ENCODE measurements at places on chromosomes 6 and 20.

GRCh38 chr6:138944412-138944811, 43.6 kb downstream of the REPS1 start:
- peak; percentile 61 for DNase-seq

DNA sequence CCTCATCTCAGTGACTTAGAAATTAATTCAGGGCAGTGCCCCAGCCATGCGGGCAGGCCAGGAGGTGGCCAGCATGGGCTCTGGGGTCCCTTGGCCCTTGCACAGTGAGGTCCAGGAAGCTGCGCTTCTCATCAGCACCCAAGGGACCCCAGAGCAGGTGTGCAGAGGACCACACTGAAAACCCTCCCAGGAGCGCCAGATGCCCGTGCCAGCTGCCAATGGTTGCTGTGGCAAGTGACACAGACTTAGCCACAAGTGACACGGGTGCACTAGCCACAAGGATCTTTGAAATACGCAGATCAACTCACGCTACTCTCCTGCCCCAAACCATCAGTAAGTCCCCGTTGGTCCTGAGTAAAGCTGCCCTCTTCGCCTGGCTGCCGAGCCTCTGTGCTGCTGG, 88.1 kb downstream of the ERMARD start:
- no peak for DNase-seq

- no peak for DNase-seq
These were observed 32.9 kb downstream of the MMUT start for GRCh38 chr6:49430187-49430586.

DNA sequence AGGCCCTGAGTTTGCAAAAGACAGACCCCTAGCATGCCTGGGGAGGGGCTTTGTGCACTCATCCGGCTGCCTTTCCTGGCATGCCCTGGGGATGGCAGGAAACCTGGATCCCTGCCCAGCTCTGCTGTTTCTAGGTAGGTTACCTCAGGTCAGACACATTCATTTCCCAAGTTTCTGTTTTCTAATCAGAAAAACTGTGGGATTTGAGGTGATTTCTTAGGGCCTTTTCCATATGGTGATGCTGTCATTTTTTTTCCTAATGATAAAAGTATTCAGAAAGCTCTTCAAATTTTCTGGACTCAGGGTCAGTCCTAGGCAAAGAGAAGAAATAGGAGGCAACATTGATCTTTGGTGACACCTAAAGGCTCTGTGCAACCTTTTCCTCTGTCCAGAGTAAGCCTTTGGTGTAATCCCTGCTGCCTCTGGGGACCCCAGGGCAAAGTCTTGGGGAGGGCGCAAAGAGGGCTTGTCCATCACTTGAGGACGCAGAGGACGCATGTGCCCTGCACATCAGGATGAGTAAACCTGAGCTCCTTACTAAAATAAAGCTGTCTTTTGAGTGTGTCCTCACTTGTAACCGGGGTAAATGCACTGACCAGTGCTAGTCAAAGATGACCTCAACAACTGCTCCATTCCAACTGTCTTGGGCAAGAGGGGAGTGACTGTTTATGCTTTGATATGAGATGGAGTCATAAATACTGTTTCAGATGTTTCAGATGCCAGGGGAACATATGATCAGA, 13.5 kb upstream of the TRAM2 start:
- DNase-seq: peak; percentile 69

GRCh38 chr6:157063176-157063905, 260.0 kb downstream of the TMEM242 start:
- DNase-seq: no peak

GRCh38 chr20:11140359-11140758, 466.6 kb upstream of the JAG1 start:
- peak; percentile 91 for DNase-seq

- DNase-seq: no peak
These were observed 14.7 kb downstream of the FAM110A start for GRCh38 chr20:848193-848592.

DNA sequence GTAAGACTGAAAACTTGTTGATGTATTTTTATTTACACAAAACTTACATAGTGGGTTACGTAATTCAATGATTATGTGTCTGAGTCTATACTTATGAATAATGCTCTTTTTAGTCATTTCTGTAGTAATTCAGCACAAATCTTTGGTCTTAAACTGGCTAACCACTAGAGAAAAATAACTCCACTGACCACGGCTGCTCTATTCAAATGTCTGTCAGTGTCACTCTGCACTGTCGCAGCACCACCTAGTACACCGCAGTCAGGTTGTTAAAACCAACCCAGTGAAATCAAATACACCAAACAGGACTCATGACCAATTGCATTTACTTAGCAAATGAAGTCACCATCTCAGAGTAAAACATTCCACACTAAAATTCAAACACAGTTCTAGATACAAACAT, 93.5 kb upstream of the CCDC28A start:
- no peak for DNase-seq

DNA sequence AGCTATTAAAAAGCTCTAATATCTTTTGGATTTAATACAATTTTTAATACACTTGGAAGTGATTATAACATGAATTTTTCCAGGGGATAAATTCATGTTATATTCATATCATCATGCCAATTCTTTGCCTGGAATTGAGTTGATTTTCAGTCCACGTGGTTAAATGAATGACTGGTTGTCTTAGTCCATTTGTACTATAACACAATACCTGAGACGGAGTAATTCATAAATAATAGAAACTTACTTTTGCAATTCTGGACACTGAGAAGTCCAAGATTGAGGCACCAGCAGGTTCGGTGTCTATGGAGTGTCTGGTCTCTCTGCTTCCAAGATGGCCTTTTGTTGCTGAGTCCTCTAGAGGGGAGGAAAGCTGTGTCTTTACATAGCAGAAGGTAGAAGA, 66.2 kb upstream of the TRDN start:
- no peak for DNase-seq

GRCh38 chr6:15755526-15755925, 92.7 kb upstream of the DTNBP1 start:
- peak; percentile 78 for DNase-seq

- DNase-seq: peak; percentile 64
These were observed 98.7 kb downstream of the SHLD1 start for GRCh38 chr20:5848711-5849505.

- no peak for DNase-seq
These were observed 220.9 kb downstream of the KIF16B start for GRCh38 chr20:16352321-16352720.

GRCh38 chr6:116277124-116277523, 2.6 kb downstream of the TSPYL1 start:
- DNase-seq: no peak
